ENCODE measurements at places on chromosomes 2 and 18.
A peak's percentile ranks its signal among the peaks of the same experiment; 100 is the strongest.

- no peak for DNase-seq
These were observed 113.0 kb upstream of the NEDD4L start for GRCh38 chr18:57931038-57931437.

GRCh38 chr18:28153485-28154065, 23.4 kb downstream of the CDH2 start:
- no peak for DNase-seq

- DNase-seq, result no peak
These were observed 6.4 kb upstream of the SMAD7 start for GRCh38 chr18:48957136-48957535.

GRCh38 chr2:59896499-59897245, 656.8 kb downstream of the BCL11A start:
- no peak for DNase-seq

- no peak for DNase-seq
These were observed 6.7 kb downstream of the RPE start for GRCh38 chr2:210009126-210009525.

GRCh38 chr2:46701152-46701551, 214.5 kb downstream of the MCFD2 start:
- peak; percentile 34 for DNase-seq

DNA sequence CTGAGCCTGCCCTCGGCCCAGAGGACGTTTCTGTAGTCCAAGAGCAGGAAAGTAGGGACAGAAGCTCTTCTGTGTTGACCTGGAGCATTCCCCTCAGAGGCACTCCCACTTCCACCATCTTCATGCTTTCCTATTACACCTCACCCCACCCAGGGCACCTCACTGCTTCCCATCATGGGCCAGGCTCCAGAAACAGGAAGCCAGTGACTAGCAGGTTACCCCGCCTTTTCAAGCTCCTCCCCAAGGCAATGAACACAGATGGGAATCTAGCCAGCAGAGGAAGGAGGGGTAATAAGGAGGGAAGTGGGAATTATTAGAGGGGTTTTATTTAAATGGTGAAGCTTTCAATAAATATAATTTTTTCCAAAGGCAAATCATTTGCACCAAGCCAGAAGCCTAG, 308.8 kb upstream of the MGAT5 start:
- no peak for DNase-seq

- no peak for DNase-seq
These were observed 92.0 kb downstream of the PMS1 start for GRCh38 chr2:189876271-189876670.

GRCh38 chr18:75322206-75322605, 105.3 kb downstream of the SMIM21 start:
- no peak for DNase-seq

DNA sequence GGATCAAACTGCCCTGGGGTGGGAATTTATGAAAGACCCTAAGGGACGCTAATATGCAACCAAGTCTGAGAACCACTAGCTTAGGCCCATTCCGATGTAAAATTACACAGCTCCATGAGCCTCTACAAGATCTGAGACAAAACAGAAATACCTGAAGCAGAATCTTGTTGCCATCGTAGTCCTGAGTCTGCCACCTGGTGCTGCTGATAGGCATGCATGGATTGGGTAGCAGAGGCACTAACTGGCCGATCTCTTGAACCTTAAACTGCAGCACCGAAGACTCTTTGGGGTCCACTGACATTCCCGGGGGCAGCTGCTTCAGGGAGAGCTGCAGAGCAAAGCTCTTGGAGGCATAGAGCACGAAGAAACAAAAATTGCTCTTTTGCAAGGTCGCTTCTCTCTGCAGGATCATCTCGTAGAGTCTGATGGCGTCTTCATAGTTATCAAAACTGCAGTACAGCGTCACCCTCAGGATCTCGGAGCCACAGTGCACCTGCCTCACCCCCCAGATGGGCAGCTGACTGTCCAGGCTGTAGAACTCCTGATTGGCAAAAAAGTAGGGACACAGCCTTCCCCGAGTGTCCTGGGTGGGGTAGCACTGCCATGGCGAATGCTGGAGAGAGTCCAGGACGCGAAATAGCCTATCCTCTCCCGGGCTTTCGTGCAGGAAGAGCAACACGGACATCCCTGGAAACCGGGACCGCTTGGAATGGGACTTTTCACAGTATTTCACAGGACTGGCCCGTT, 848 bp downstream of the FAM124B start:
- no peak for DNase-seq

- DNase-seq, result peak; percentile 61
These were observed 3.5 kb upstream of the RHOB start for GRCh38 chr2:20443276-20443920.

GRCh38 chr2:46568212-46569009, 89.0 kb downstream of the TMEM247 start:
- no peak for DNase-seq

DNA sequence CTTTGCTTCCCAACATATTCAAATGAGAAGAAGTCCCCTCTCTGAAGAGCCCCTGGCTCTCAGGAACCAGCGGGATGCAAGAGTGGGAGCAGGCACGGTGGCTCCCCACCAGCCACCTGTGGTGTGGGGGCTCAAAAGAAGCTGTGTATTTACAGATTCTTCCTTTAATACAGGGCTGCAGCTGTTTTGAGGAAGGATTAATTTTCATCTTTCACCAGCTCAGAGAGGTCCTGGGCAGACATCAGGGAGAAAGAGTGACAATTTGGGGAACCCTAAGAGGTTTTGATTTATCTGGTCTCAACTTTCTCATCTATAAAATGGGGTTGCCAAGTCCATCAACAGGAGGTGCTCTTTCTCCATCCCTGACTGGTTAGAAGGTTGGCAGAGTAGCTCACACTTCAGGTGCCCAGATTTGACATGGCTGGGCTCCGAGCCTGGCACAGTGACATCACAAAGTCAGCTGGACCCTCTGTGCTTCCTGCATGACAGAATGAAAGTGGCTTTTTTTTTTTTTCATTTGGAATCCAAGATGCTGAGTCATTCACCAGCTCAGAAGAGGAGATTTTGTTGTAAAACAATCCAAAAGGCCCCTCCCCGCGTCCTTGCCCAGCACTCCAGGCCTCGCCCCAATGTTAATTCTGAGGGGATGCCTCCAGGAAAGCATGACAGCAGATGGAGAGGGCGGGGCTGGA, 15.5 kb upstream of the SIX2 start:
- peak; percentile 56 for DNase-seq

- no peak for DNase-seq
These were observed 7.1 kb upstream of the SOS1 start for GRCh38 chr2:39127973-39128372.

DNA sequence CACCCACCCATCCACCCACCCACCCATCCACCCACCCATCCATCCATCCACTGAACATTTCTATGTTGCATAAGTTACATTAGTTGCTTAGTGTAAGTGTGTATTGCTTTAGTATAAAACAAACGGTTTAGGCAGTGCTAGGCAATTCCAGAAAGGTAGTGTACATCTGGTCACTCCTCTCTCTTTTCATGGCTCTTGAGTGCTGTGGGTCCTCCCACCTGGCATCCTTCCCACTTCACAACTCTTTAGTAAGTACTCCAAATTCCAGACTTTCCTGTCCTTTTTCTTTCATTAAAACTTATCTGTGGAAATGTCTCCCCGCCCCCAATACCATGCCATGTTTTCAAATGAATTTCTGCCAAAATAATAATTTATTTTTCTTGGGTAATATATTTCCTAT, 122.5 kb downstream of the PLEKHM3 start:
- no peak for DNase-seq

DNA sequence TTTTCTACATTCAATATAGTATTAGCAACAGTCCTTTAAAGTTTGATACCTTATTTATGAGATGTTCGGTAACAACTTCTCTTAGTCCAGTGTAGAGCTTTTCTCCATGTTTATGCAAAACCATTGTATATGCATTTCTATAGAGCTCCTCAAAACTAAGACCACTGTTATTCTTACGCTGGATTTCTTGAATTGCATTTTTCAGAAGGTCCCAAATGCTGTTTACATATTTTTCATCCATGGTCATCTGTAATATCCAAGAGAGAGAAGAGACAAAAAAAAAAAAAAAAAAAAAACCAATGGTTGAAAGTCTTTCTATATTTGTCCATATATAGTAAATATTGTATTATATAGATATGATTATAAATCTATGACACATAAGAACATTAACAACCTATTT, 27.6 kb downstream of the CUL3 start:
- DNase-seq, result no peak

- no peak for DNase-seq
These were observed 185.1 kb upstream of the CNTNAP5 start for GRCh38 chr2:123840016-123840415.

DNA sequence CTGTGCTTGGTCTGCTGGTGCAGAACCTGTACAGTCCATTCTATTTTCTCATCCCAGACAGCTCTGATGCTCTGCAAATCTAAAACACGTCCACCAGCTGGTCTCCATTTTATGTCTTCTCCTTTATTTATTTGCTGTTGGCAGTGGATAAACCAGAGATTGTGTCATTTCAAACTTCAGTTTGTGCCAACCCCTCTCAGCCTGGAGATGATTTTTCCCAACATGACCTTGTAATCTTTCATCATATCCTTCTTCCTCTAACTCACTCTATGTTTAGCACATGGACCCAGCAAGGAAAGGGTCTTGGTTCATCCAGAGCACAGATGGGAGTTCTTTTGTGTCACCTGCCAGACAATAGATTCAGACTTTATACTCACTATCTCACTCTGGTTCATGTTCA, 273.2 kb downstream of the MTX2 start:
- no peak for DNase-seq

DNA sequence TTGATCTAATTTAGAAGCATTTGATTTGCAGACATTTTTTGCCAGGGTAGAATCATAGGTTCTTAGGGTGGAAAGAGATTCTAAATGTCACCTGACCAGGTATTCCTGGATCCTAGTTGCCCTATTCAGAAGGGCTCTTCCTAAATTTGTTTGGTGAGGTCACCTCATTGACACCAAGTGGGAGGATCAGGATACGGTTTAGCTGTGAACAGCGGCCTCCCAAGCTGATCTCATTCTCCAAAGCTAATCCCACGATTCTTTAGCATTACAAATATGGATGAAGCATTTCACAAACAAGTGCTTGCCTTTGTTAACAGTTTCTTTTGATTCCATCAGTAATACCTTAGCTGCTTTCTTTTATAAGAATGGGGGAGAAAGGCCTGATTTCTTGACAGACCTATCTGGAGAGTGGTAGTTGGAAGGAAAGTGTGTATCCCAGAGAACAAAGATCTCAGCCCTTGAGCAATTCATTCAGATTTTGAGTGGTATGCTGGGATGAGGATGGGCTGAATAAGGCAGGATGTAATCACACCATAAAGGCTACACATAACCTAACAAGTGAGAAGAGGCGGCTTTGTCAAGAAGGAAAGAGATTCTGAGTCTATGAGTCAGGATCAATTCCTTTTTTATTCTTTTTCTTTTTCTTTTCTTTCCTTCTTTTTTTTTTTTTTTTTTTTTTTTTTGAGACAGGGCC, 16.6 kb downstream of the KCTD1 start:
- no peak for DNase-seq

GRCh38 chr2:209600341-209601171, 171.1 kb upstream of the UNC80 start:
- no peak for DNase-seq

DNA sequence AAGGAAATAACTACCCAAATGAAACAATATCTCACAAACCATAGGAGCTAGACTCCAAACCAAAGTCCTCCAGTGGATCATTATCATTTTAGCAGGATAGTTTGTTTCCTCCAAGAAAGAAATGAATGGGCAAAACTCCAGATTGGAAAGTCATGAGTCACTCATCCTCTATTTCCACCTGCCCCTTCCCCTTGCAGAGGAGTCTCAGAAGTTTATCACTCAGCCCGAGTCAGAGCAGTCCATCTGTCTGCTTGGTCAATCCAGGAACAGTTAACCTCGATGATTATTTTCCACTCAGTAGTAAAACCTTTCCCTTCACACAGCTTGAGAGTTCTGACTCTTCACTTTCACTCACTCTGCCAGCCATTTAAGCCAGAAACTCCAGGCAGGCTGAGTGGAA, 462.2 kb downstream of the BCL11A start:
- no peak for DNase-seq
